ENCODE measurements at places on chromosomes 2 and 18.

- DNase-seq: no peak
These were observed 54.6 kb upstream of the DSC1 start for GRCh38 chr18:31217038-31217849.

DNA sequence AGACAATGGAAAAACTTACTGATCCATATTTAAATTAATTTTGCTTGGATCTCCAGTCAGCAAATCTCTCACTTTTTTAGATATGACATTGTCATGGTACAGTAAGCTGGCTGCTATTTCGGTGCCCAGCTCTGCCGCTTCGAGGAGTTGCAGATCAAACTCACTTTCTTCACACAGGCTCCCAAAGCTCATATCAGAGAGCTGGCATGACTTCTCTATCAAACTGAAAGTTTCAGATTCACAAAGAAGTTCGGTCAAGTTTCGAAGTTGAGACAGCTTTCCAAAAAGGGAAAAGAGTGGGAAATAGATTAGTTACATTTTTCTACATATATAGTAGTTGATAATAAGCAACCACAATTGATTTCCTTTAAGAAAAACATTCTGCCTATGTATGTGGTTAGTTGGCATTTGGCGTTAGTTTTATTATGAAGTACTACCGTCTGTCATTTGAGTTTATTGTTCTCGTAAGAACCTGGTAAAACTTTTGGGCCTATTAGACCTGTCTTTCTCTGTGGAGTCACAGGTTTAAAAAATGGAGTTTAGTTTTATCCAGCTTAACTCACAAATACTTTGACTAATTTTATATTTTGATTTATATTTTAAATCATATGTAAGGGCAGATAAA lies 118.8 kb downstream of the ABCA12 start:
- no peak for DNase-seq

DNA sequence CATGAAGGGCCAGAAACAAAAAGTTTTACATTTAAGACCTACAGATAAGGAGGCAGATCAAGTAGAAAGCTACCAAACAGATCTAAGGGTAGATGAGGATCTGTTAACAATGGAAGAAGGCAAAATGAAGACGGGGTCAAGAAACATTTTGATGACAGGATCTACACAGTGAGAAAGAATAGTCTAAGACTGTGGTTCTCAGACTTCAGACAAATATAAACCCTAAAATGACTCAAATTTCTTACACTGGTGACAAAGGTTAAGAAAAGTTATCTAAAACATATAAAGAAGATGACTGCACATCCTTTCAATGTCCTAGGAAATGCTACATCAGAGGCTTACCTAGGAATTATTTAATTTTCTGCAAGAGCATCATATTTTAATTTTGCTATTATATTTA lies 34.4 kb downstream of the TRIP12 start:
- DNase-seq: no peak

- no peak for DNase-seq
These were observed 70.6 kb upstream of the TEX51 start for GRCh38 chr2:126828051-126828450.

GRCh38 chr2:166249318-166249717 lies 121.5 kb upstream of the SCN1A start:
- DNase-seq: no peak

DNA sequence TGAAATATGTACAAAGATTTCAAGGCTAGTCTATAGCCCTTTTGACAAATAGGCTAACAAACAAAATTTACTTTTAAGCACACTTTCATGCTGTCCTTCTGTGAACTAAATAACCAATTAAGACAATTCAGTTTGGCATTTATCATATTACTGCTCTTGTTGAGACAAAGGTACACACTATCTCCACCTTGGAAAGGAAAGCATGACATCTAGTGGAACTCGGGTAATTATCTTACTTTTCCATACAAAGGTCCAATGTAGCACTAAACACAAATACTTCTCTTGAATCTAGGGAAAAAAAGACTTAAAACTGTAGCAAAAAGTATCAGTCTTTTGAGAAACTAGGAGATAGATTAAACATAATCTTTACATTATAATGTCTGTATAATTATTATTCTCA lies 125.0 kb upstream of the CD226 start:
- peak; percentile 49 for DNase-seq

DNA sequence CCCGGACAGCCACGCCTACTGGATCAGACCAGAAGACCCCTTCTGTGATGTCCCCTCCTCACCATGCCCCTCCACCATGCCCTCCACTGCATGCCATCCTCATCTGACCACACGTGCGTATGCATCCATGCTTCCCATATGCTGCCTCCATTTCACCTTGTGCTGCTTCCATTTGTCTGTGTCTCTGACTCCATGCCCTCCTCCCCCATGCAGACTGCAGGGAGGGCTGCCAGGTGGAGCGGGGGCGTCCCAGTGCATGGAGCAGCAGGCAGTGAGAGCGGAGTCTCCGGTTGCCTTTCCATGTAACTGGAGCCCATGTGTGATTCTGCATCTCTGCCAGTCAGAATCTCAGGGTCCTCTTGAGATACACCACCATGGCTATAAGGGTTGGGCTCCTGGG lies 52.6 kb downstream of the COA5 start:
- no peak for DNase-seq

GRCh38 chr18:68666381-68666780 lies 48.5 kb downstream of the TMX3 start:
- DNase-seq: no peak

Data from astrocyte of the hippocampus (primary cell).